Natural killer cell (primary cell): ENCODE measurements at places on chromosomes 1 and 21.

- no peak for DNase-seq
Measured at GRCh38 chr1:236407059-236407458, 13.0 kb downstream of the EDARADD start.

GRCh38 chr1:216464489-216464888, 41.2 kb upstream of the USH2A start:
- DNase-seq: no peak

- no peak for DNase-seq
Measured at GRCh38 chr1:93275634-93276295, 69.9 kb upstream of the DR1 start.

- peak; percentile 85 for DNase-seq
Measured at GRCh38 chr1:2044510-2045319, 5.5 kb upstream of the PRKCZ start.

DNA sequence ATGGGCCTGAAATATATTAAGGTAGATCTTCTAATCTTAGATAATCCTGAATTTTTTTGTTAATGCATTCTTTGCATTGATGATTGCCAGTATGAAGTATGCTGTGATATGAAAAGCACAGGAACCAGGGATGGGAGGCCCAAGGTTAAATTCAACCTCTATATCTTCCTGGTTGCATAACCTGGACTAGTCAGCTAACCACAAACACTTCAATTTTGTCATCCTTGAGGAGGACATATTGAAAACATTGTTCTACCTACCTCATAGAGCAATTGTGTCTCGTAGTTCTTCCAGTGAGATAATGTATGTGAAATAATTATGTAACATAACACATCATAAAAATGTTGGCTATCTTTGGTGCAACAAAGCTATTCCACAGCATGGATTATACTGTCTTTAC, 25.6 kb downstream of the PDC start:
- no peak for DNase-seq

DNA sequence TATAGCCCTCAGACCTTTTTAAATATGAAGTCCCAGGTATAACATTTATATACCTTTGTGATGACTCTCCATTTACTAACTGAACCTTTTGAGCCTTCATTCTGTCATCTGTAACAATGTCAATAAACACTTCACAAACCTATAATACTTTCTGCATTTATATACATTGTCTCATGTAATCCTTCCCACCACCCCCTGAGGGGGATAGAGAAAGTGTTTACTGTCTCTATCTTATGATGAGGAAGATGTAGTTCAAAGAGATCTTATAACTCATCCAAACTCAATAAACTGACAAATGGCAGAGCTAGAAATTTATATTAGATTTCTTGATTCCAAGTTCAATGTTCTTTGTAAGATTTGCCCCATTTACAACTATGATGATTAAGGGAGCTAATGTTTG, 48.3 kb upstream of the CR2 start:
- no peak for DNase-seq
